ENCODE measurements at places on chromosomes 16 and 17. TPM values are rescaled to one million over a fixed set of nuclear protein-coding genes. Genes with fewer than 3 reads are reported as not detected.

DNA sequence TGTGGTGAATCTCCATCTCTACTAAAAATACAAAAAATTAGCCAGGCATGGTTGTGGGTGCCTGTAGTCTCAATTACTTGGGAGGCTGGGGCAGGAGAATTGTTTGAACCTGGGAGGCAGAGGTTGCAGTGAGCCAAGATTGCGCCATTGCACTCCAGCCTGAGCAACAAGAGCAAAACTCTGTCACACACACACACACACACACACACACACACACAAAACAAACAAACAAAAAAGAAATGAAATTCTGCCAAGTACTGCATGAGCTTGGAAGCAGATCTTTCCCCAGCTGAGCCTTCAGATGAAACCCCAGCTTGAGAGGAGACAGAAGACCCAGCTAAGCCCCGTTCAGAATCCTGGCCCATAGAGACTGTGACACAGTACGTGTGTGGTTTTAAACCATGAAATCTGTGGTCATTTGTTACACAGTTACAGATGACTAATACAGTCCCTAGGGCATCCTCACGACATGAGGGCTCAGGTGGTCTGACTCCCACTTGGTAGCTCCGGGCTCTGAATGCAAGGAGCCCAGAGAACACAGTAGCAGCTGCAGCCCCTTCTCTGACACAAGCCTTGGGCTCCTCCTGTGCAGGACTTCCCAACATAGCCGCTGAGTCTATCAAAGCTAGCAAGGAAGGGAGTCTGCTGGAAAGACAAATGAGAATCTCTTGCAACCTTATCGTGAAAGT lies 132.8 kb downstream of the SEC14L1 start:
- no peak for DNase-seq

- DNase-seq, result no peak
Observed at GRCh38 chr16:24848065-24848464, 2.3 kb downstream of the SLC5A11 start.

DNA sequence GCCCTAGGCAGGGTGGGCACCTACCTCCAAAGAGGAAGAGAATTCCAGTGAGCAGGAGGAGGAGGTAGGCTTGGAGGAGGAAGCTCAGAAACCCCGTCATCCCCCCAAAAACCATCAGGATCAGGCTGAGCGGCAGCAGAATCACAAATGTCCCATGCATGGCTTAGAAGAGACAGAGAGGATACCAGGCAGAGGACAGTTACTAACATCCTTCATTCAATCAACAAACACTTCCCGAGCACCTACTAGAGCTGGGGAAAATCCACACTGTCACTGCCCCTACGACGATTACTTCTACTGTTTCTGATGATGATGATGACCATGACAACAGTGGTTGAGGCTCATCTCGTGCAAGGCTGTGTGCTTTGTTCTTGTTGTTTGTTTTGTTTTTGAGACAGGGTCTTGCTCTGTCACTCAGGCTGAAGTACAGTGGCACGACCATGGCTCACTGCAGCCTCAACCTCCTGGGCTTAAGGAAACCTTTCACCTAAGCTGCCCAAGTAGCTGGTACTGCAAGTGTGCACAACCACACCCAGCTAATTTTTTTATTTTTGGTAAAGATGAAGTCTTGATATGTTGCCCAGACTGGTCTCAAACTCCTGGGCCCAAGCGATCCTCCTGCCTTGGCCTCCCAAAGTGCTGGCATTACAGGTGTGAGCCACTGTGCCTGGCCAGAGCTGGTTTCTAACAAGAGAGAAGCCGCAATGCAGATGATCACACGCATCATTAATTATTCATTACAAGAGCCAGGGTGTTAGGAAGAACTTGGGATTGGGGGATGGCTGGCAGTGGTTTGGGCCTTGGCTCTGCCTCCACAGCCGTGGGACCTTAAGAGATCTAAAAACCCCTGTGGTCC lies 18.0 kb downstream of the TMEM114 start:
- no peak for DNase-seq

DNA sequence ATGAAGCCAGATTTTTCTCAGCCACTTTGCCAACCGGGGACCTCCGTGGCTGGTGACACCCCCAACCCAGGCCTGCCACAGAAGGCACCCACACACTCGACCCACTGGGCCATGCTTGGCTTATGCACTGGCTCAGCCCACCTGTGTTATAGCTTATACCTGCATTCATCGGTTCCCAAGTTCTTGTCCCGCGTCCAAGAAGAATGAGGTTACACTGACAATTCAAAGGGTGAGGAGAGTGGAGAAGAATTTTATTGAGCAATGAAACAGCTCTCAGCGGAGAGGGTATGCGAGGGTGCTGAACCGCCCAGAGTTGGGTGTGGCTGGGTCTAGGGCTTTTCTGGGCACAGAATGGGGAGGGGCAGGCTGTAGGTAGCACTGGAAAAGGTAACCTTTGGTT lies 22.2 kb upstream of the CDH15 start:
- no peak for DNase-seq

- no peak for DNase-seq
Observed at GRCh38 chr17:9220398-9221146, 199.3 kb downstream of the NTN1 start.

GRCh38 chr17:39239640-39240314 lies 14.0 kb upstream of the STAC2 start:
- peak; percentile 68 for DNase-seq

- no peak for DNase-seq
Observed at GRCh38 chr17:66345264-66345663, 42.9 kb downstream of the PRKCA start.

DNA sequence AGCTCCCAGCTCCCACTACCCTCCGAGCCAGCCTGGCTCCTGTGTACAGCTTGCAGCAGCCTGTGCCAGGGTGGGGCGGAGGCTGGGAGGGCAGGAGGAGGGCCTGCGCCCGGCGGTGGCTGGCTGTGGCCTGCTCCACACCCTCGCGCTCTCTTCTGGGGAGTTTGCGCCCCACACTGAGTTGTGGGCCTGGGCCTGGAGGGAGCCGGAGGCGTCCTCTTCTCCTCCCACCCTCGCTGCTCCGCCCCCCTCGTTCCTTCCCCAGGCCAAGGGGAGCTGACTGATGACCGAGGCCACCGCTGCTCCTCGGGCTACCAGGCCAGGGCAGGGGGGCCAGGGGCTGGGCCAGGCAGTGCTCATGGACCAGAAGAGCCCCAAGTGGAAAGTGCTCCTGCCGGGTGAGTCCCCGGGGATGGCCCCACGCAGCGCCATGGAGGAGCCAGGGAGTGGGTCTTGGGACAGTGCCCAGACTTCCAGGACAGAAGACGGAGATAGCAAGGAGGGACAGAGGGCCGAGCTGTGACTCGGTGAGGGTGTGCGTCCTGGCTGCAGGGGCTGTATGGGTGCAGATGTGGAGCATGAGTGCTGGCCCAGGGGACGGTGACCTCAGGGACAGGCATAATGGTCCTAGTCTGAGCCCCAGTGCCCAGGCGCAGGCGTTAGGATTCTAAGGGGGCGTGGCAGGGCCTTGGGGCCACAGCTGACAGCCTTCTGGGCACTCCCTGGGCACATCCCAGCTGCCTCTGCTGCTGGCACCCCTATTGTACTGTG lies 242.1 kb upstream of the GSE1 start:
- DNase-seq, result no peak

GRCh38 chr17:43839670-43840108 lies 6.7 kb upstream of the MPP3 start:
- DNase-seq, result no peak

DNA sequence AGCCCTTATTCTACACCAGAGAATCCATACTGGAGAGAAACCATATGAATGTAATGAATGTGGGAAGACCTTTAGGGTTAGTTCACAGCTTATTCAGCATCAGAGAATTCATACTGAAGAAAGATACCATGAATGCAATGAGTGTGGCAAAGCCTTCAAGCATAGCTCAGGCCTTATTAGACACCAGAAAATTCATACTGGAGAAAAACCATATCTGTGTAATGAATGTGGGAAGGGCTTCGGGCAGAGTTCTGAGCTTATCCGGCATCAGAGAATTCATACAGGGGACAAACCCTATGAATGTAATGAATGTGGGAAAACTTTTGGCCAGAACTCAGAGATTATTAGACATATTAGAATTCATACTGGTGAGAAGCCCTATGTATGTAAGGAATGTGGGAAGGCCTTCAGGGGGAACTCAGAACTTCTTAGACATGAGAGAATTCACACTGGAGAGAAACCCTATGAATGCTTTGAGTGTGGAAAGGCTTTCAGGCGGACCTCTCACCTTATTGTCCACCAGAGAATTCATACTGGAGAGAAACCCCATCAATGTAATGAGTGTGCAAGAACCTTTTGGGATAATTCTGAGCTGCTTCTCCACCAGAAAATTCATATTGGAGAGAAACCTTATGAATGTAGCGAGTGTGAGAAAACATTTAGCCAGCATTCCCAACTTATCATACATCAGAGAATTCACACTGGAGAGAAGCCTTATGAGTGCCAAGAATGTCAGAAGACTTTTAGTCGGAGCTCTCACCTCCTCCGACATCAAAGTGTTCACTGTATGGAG lies 14.1 kb downstream of the ZFP3 start:
- DNase-seq, result no peak

DNA sequence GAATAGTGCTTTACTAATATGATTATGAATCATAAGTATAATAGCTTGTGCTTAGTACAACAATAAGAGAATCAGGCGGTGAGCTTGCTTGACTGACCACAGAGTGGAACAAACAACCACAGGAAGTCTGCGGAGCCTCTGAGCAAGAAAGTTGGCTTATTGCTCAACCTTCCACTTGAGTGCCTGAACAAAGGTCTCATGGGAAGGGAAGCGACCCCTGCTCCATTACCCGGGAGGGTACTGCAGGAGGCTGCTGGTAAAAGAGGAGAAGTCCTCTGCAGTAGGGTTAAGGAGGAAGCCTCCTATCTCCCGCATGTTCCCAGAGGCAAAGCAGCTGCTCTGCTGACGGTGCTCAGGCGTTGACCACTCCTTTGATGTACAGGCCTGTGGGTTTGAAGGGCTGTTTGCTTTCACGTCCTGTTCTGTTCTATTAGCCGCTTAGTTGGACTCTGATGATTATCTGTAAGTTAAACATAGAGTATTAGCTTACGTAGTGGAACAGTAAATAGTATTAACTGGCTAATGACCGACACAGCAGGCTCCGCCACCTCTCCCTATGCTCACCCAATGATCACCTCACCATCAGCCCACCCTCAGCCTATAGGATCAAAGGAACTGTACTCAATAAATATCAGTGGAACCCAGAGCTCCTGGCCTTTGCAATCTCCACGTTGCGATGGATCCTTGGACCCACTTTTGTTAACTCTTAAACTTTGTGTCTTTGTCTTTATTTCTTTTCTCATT lies 17.5 kb downstream of the ALOX15B start:
- DNase-seq, result no peak

- DNase-seq, result no peak
Observed at GRCh38 chr17:3904501-3904900, 11.6 kb upstream of the CAMKK1 start.

GRCh38 chr16:26905336-26905735 lies 161.4 kb upstream of the C16orf82 start:
- DNase-seq, result no peak

GRCh38 chr16:982145-983043 lies 824 bp downstream of the SOX8 start:
- no peak for DNase-seq

GRCh38 chr16:54944002-54944401 lies 13.3 kb downstream of the IRX5 start:
- no peak for DNase-seq

- DNase-seq, result no peak
Observed at GRCh38 chr17:17361867-17362539, 58.8 kb downstream of the NT5M start.

DNA sequence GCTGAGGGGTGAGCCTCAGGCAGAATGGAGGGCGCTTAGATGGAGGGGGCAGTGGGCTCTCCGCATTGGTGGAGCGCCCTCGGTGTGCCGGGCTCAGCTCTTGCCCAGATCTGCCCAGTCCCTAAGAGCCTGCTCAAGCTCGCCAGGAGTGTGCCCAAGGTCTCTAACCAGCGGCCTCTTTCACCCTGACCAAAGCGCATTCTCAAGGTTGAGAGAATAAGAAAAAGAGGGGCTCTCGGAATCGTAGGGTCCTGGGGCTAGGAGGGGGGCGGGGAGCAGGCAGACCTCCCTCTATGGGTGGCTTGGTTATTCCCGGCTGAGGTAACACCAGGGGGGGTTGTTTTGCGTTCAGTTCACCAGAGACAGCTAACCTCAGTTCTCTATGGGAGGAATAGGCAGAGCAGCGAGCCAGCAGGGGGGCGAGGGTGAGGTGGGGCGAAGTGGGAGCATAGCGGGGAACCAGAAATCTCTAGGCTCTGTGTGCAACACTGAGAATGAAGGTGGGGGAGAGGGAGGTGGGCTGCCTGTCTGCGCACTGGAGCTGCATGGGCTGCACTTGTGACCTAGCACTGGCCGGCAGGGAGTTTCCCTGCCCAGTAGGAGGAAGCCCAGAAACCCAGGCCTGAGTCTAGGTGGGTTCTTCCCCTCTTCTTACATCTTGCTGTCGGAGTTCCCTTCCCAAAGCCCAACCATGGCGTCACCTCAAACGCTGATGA lies 3.0 kb downstream of the TMEM132E start:
- DNase-seq, result no peak

SUZ12 gene
- polyA plus RNA-seq, result 19.1 TPM

C17orf58 gene
- 0.28 TPM for polyA plus RNA-seq

KRT39 gene
- not detected for polyA plus RNA-seq

ITGAX gene
- not detected for polyA plus RNA-seq

ZNF287 gene
- 12.9 TPM for polyA plus RNA-seq

RNU2-1 gene
- not detected for polyA plus RNA-seq

GRAPL gene
- 3.9 TPM for polyA plus RNA-seq

CCL5 gene
- polyA plus RNA-seq, result 2.8 TPM

KCTD19 gene
- not detected for polyA plus RNA-seq

OSGIN1 gene
- not detected for polyA plus RNA-seq

Data from naive thymus-derived CD4-positive, alpha-beta T cell (primary cell).